ENCODE measurements at places on chromosomes 5 and 9. TPM values are rescaled to one million over a fixed set of nuclear protein-coding genes. Genes with fewer than 3 reads are reported as not detected.

The RECK gene
- 7.1 TPM for total RNA-seq

The GLRA1 gene
- not detected for total RNA-seq

The FGFR4 gene
- total RNA-seq = 244 TPM

The ENTPD2 gene
- 0.51 TPM for total RNA-seq

The CCL28 gene
- not detected for total RNA-seq

The NPR2 gene
- total RNA-seq = 23.4 TPM

The SSBP2 gene
- total RNA-seq = 66.6 TPM

The PPP3R2 gene
- total RNA-seq = not detected

The CMYA5 gene
- total RNA-seq = 1.1 TPM

Measured in progenitor cell of endocrine pancreas (in vitro differentiated cells).